ENCODE measurements at places on chromosomes 16 and 17. TPM values are rescaled to one million over a fixed set of nuclear protein-coding genes. Genes with fewer than 3 reads are reported as not detected.
A peak's percentile ranks its signal among the peaks of the same experiment; 100 is the strongest.

- H3K4me1 ChIP-seq = peaks cover 16% of the 10 kb centered on the region
- H3K27ac ChIP-seq = peak overlapping the region; percentile 66
- H3K36me3 ChIP-seq = no peaks in the 10 kb centered on the region
- H3K27me3 ChIP-seq = no peaks in the 10 kb centered on the region
Observed at GRCh38 chr16:11597235-11598095, 10.7 kb upstream of the LITAF start.

DNA sequence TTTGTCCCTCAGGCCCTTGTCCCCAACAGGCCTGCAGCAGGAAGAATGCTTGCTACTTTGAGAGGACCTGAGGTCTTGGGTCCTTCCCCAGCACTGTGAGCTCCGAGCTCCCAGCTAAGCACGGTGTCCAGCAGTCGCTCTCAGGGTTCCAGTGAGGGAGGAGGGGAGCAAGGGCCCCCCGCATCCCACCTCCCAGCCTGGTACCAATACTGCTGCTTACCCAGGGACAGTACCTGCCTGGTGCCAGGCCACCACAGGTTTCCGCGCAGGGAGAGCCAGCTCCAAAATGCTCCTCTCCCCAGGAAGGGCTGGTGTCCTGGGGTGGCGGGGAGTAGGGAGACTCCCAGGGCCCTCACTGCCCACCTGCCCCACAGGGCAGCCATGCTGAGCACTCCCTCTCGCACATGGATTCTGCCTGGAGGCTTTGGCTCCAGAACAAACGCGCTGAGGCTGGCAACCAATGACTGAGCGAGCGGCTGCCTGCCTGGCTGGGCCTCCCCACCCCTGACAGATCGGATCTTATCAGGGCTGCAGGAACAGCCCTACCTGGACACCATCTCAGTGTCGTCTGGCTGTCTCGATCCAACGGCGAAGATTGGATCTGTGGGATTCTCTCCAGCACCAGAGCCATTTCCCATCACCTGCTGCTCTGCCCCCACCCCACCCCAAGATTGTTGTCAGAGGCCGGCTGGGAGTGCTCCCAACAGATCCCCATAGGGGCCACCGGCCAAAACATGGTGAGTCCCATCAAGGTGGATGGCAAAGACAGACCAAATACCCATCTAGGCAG lies 2.4 kb downstream of the DOK4 start:
- peak overlapping the region; percentile 75 for H3K4me3 ChIP-seq
- H3K36me3 ChIP-seq = no peaks in the 10 kb centered on the region
- peak; percentile 71 for DNase-seq
- H3K27ac ChIP-seq = peak overlapping the region; percentile 37
- no peaks in the 10 kb centered on the region for H3K27me3 ChIP-seq

CARHSP1 gene
- 103 TPM for total RNA-seq

GRCh38 chr17:47918006-47918405 lies 22.0 kb downstream of the SP2 start:
- H3K4me3 ChIP-seq = no peak overlapping the region
- no peak for DNase-seq
- H3K4me1 ChIP-seq = no peaks in the 10 kb centered on the region
- no peaks in the 10 kb centered on the region for H3K27me3 ChIP-seq

DNA sequence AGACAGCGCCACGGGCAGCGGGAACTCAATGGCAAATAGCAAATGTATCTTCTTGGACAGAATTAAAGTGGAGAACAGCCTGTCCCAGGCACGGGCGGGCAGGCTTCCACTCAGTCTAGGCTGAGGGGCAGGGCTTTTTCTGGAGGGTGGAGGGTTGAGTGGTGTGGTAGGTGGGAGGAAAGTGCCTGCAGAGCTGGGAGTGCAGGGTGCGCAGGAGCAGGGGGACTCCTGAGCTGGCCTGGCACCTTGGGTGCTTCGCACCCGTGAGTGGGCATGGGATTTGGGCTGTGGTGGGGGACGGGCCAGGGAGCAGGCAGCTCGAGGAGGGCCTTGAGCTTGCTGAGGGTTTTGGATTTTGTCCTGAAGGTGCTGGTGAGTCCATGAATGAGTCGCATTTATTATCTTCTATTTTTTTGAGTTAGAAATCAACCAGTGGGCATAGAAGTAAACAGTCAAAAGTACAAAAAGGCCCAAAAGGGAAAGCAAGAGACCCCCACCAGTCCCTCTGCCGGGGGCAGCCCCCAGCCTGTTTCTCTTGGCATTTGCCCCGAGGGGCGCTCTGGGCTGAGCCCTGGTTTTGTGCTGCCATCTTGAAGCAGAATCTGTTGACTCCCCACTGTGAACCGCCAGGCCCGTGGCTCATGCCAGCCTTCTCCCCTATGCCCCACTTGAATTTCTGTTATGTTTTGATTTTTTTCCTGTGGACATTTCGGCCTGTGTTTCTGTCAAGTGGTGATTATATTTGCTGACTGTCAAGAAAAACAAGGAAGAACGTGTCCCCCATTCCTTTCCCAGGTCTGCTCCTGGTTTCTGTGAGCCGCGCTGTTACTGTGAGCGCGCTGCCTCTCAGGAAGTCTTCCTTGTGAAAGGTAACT lies 8.2 kb downstream of the ADORA2B start:
- no peak for DNase-seq
- no peaks in the 10 kb centered on the region for H3K36me3 ChIP-seq
- no peak overlapping the region for H3K4me3 ChIP-seq

DNA sequence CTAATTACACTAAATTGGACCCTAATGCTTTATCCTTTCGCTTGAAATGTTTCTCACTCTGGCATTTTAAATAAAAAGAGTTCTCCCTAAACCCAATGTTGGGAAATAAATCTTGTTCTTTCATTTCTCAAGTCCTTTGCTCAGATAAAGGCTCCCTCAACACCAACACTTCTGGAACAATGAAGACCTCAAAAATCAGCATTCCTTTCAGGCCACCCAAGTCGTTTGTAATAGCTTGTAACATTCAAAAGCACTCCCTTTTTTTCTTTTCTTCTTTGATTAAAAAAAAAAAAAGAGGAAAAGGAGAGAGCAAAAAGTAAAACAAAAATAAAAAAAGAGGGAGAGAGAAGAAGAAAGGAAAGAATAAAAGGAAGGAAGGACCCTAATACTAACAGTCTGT lies 23.3 kb upstream of the FOXJ1 start:
- no peaks in the 10 kb centered on the region for H3K36me3 ChIP-seq
- no peak overlapping the region for H3K4me3 ChIP-seq
- no peak for DNase-seq
- H3K27me3 ChIP-seq = no peaks in the 10 kb centered on the region
- no peak overlapping the region for H3K27ac ChIP-seq
- no peaks in the 10 kb centered on the region for H3K4me1 ChIP-seq

KRTAP17-1 gene
- total RNA-seq = not detected

TPPP3 gene
- total RNA-seq = 29.7 TPM

- no peak for DNase-seq
- H3K27ac ChIP-seq = no peak within 1 kb of the TSS
- no peaks in the 10 kb centered on the region for H3K27me3 ChIP-seq
Observed at GRCh38 chr17:36001110-36001771, at the start of gene CCL15. TSS of gene CCL15 (minus strand) at chr17:36001553. CDS start at chr17:36001492, 61 bp downstream.

Data from upper lobe of right lung (tissue), 1 donor.